ENCODE measurements at places on chromosomes 2 and 18. TPM values are rescaled to one million over a fixed set of nuclear protein-coding genes. Genes with fewer than 3 reads are reported as not detected.
A peak's percentile ranks its signal among the peaks of the same experiment; 100 is the strongest.

DNA sequence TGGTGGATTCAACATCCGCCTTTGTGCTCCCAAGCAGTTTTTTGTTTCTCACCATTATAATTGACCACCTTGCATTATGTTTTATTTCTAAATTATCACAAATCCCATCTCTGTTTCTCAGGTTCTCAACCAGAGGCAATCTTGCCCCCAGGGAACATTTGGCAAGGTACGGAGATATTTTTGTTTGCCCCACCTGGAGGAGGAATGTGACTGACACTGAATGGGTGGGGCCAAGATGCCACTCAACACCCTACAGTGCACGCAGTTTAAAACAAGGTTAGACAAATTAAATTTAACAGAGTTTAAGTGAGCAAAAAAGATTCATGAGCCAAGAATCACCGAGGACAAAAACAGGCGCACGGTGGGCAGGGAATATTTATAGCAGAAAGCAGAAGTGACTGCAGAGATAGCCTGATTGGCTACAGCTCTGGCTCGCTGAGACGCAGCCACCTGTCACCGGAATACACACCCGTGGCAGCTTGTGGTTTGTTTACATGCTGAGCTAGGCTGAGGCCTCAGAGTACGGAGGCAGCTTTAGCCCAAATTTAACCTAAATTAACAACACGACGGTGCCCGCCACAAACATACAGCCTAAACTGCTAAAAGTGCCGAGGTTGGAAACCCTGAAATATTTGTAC, 150.0 kb upstream of the ALKAL2 start:
- no peak for DNase-seq

- peak; percentile 82 for DNase-seq
These were observed at the start of gene CTIF for GRCh38 chr18:48538531-48539405. Gene CTIF, plus strand, starts transcription at chr18:48539031. Its CDS starts 80,535 bp downstream, at chr18:48619566.

DNA sequence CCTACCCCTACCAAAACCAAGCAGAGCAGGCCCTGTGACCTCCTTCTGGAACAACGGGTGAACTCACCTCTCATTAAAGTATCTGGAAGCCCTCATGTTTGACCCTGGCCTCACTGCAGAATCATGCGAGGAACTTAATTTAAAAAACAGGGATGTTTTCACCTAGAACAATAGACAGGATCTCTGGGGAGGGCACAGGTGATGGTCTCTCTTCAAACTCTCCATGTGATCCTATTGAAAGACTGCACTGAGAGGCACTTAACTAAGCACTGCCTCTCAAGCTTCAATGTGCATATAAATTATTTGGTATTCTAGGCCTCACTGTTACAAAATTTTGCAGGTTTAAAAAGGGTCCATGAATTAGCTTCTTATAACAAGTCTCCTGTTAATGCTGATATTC, 7.5 kb downstream of the ZNF519 start:
- DNase-seq, result no peak

- no peak for DNase-seq
These were observed 182.1 kb downstream of the ETAA1 start for GRCh38 chr2:67579216-67579615.

DNA sequence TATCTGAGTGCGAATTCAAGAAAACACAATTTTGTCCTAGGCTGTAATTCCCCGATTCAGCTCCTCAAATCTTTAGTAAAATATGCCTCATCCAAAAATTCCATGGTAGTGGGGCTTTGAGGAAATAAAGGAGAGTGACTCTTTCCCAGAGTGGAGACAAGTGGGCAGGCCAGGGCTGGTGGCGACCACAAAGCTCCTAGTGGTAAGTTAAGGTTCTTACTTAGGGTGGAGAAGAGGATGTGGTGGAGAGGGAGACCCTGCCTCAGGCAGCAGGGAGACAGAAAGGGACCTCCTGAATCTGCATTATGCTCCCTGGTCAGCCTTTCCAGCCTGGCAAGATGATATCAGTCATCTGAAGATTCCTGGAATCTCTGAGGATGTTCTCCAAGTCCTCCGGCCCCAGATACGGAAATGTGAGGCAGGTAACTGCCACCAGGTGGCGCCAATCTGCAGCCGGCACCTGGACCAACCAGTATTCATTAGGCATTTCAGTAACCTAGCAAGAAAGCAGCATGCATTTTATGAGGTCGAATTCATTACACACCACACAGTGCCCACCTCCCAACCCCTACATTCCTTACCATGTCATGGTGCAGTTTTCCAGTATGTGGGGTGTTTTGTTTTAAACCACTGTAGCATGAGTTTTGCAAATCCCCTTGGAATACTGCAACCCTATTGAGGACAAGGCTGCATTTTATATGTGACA, 106.4 kb downstream of the POLE4 start:
- no peak for DNase-seq

DNA sequence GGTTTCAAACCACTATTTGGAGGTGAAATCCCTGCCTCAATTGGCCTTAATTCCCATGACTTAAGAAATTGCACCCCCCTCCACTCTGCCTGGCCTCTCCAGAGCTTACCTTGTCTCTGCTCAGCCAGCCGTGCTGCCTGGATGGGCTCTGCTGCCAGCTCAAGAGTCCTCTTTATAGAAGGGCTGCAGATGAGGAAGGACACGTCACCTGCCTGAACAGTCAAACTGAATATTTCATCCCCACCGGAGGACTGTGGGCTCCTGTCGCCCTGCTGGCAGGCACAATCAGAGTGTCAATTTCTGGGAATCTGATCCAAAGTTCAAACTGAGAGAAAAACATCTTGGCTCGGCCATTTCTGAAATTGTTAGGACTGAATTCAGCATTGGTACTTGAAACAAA, at the start of gene OTOS:
TSS of gene OTOS (minus strand) at position 148 of the 400 bp plus-strand sequence. CDS start 332 bp downstream, outside the sequence.
- no peak for DNase-seq

DNA sequence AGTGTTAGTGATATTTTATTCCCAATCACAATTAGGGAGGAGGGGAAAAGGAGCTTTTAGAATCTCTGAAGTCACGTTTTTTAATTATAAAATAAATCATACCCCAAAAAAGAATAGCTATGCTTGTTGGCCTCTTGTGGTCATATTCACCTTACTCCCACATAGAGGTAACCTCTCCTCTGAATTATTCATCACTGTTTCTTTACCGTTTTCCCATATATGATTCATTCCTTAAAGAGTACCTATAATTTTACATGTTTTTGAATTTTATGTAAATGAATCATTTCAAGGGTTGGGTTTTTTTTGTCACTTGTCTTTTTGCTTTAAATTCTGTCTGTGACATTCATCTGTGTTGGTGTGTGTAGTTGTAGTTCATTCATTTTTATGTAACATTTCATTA, 110.6 kb upstream of the CD302 start:
- no peak for DNase-seq

GRCh38 chr18:21115519-21116411, 4.2 kb upstream of the ROCK1 start:
- DNase-seq, result no peak

GRCh38 chr2:148616662-148617061, 27.9 kb upstream of the EPC2 start:
- DNase-seq, result no peak

DNA sequence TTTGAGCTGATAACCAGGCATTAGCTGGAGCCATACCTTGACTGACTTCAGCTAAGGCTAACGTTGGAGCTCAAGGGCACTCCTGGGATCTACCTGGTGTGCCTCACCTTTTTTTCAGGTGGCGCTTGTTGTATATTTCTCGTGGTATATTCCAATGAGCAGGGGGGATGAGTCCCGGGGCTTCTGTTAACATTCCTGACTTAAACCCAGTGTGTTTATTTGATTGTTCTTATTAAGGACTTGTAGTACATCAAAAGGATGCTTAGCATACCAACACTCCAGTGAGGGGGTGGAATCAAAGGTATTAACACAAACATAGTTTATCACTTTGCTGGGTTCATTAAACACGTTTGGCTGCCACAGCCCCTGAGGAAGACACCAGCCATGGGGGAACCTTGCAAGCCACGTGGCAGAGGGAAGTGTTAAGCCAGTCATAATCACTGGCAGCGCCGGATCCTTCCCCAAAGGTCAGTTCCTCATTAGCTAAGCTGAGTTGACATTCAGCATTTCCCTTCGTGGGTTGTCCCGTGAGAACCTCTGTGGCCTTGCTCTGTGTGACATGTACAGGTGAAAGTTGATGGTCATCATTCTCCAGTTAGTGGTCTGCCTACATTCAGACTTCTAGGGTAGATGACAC, 119.5 kb upstream of the MCFD2 start:
- no peak for DNase-seq

Gene GLI2
- total RNA-seq, result 1.7 TPM

Gene DPYSL5
- total RNA-seq, result not detected

Gene DUSP2
- 0.10 TPM for total RNA-seq

Gene DNAH7
- total RNA-seq, result 0.12 TPM

Gene POTEJ
- not detected for total RNA-seq

Gene GMPPA
- total RNA-seq, result 33.9 TPM

Gene PROM2
- 4.8 TPM for total RNA-seq

Gene FZD7
- total RNA-seq, result 10.5 TPM

Gene CFAP65
- total RNA-seq, result not detected

Gene ATP5F1A
- 489 TPM for total RNA-seq

Gene ITGB6
- 0.47 TPM for total RNA-seq
